Jurkat, Clone E6-1 (cell line): ENCODE measurements at places on chromosomes 1 and 21.
A peak's percentile ranks its signal among the peaks of the same experiment; 100 is the strongest.

DNA sequence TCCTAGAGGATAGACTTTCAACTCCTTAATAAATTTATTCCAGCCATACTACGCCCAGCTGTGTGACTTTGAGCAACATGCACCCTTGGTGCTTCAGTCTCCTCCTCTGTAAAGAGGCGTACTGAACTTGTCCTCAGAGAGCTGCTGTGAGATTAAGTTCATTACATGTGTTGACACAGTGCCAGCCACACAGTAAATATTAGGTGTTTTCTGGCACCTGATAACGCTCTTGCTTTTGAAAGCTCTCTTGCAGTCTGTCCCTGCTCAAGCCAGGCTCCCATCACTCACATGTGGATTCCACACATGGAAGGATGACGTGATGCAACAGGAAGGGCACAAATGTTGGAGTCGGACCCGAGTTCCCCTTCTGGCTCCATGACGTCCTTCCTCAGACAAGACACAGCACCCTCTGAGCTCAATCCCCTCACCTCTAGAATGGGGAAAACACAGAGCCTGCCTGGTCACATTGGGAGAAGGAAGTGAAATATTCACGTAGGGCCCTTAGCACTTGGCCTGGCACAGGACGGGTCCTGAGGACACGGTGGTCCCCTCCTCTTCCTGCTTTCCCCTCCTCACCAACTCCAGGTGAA, 7.7 kb downstream of the IFNLR1 start:
- DNase-seq, result no peak

GRCh38 chr1:180213401-180214170, 16.5 kb upstream of the LHX4 start:
- DNase-seq, result peak; percentile 89

DNA sequence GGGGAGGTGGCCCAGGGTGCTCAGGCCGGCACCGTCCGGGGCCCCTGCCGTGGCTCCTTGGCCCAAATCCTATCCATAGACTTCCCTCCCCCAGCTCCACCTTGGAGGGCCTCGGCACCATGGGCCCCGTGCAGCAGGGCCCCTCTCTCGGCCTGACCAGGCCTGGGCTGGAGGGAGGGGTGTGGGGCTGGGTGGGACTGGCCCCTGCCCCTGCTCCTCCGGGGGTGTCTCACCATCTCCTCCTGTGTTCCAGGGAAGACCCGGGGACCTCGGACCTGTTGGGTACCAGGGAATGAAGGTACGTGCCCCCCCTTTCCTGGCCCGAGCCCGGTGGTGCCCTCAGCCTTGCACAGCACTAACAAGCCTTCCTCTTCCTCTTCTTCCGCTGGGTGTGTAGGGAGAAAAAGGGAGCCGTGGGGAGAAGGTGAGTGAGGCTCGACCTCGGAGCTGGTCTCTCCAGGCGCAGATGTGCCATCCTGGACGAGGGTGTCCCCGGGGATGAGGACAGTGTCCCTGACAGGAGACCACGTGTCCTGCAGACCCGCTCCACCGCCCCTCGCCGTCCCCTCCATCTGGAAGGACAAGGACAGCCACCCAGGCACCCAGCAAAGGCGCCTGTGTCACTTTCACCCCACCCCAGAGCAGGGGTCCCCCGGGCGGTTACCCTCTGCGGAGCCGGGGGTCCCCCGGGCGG, 7.9 kb downstream of the COL6A1 start:
- DNase-seq, result no peak

GRCh38 chr1:27406362-27406680, 13.9 kb downstream of the GPR3 start:
- DNase-seq, result no peak

GRCh38 chr21:29384683-29385359, 86.1 kb downstream of the BACH1 start:
- peak; percentile 55 for DNase-seq

DNA sequence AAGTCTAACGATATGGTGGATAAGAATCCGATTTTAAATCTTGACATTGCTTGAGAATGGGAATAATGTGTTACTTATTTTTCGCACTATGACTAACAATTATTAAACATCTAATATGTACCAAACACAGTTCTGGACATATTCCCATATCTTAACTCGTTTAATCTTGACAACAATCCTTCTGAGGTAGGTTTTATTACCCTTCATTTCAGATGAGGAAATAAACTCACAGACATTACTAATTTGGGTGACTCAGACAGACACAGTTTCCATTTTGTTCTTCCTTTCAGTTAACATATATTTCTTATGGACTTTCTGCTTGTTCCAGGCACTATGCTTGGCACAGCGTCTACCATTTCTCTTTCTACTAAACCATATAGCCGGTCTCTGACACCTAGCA, 244.8 kb downstream of the SMYD3 start:
- no peak for DNase-seq

GRCh38 chr1:231338270-231339128, at the start of gene SPRTN:
TSS of gene SPRTN (plus strand) at chr1:231338293. CDS start at chr1:231338384, 91 bp downstream.
- no peak for DNase-seq

DNA sequence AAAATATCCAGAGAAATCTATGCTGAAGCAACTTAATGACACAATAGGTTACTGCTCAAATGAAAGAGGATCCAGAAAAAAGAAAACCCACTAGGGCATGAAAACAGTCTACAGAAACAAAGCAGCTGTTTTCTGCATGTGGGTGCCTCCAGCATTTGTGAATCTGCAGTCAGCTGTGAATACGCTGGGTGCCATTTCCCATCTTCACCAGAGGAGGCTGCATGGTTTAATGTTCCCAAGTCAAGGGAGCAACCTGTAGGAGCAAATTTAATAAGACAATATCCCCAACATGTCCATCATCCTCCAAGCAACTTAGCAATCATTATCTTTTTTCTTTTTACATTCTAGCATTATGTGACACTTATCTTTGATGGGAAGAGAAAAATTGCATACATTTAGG, 396.6 kb downstream of the BRINP2 start:
- peak; percentile 25 for DNase-seq

DNA sequence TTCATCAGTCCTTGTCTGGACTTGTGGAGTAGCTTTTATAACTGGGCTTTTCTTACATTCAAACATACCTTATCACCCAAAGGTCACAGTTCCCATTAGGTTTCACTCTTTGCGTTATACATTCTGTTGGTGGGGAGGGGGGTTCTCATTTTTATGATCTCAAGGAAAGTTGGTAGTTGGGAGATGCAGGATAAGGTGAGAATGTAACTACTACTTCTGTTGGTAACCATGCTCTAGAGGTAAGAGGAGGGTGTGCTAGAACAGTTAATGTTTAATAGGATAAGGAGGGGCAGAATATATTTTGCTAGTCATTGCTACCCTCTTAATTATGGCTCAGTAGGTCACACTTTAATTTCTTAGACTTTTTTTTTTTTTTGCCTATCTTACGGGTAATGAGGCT, 10.7 kb downstream of the YBX1 start:
- no peak for DNase-seq

GRCh38 chr1:36448530-36449056, 1.7 kb downstream of the OSCP1 start:
- no peak for DNase-seq

GRCh38 chr1:171290621-171291020, 23.4 kb upstream of the FMO4 start:
- no peak for DNase-seq

DNA sequence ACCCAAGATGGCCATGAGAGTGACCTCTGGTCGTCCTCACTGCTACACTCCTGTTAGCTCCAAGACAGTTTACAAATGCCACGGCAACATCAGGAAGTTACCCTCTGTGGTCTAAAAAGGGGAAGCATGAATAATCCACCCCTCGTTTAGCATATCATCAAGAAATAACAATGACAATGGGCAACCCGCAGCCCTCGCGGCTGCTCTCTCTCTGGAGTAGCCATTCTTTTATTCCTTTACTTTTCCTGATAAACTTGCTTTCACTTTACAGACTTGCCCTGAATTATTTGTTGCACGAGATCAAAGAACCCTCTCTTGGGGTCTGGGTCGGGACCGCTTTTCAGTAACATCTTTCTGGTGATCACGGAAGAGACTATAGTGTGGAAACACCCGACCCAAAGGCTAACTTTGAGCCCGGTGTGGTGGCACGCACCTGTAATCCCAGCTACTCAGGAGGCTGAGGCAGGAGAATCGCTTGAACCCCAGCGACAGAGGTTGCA, 19.8 kb upstream of the COX20 start:
- no peak for DNase-seq

GRCh38 chr1:225736437-225737098, 41.1 kb upstream of the SRP9 start:
- no peak for DNase-seq

GRCh38 chr1:243792891-243793290, 57.2 kb downstream of the AKT3 start:
- no peak for DNase-seq

DNA sequence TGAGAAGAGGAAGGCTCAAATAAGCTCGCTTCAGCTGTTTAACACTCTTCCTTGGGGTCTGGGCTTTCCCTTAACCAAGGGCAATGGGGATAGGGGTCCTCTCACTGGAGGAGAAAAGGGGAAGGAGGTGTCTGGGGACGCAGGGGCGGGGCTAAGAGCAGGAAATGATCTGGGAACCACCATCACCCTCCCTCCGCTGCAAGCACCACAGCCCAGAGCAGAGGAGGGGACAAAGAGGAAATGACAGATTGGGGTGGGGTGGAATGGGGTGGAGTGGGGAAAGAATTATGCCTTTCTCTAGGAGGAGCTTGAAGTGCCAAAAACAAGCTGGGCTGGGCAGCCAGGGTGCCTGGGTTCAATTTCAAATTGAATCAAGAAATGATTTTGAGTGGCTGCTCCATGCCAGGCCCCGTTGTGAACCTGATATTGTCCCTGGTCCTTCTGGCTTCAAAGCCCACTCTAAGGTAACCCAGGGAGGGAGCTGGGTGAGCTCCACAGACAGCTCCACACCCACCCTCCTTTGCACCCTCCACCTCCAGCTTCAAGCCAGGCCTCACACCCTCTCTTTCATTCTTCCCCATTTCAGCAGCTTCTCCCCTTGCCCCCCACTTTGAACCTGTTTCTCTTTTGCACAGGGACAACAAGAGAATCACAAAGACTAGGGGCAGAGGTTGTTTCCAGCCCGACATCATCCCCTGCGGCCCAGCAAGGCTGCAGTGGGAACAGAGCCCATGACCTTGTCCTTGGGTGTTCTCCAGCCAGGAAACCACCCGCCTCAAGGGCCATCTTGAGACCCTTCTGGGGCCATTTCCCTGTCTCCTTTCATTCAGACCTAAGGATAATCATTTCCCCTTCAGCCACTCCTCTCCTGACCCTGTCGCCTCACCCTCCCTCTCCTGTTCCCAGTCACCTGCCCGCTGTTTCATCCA, 1.1 kb downstream of the ARHGAP30 start:
- DNase-seq, result peak; percentile 91

DNA sequence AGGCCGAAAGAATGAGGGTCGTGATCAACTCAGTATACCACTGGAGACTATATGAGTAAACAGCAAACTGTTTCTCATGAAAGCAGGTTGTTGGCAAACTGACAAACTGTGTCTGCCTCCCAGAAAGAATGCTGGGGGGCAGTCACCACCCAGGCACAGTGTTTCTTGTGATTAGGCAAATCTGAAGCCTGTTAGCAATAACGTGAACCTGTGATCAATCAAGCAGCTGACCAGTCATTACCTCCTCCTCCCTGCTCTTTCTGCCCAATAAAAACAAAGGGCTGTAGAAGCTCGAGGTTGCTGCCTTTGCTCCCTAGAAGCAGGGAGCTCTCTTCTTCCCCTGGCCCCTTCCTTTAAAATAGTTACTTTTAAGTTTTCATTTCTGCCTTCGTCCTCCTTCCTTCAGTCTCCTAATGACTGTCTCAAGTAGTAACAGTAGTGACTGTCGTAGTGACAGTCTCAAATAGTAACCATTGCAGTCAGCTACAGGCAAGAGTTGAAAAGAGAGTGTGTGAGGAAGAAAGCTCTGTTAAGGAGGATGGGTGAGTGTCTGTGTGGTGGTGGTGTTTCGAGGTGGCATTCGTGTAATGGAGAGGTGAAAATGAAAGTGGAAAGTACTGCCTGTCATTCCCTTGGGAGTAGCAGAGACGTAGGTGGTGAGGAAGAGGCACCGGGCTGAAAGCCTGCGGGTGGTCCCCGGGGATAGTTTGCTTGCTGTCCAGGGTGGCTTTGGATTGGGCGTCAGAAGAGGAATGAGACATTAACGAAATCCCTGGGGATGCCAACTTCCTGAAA, 14.5 kb downstream of the HHAT start:
- no peak for DNase-seq

DNA sequence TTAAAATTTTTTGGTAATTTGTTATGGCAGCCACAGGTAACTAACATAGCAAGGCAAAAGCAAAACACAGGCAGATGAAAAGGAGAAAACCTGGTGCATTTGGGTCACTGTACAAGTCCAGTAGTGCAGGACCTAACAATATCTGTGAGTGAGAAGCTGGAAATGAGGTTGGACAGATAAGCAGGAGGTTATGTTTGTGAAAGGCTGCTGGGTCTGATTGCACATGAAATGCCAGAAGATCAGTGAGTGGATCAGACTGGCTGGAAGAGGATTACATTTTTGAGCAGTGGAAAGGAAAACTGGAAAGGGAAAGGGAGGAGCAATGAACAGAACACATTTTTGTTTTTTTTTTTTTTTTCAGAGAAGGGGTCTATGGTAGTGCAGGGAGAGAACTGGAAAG, 73.6 kb downstream of the CYYR1 start:
- DNase-seq, result no peak

GRCh38 chr21:38980416-38981313, 174.9 kb downstream of the ETS2 start:
- peak; percentile 94 for DNase-seq

- DNase-seq, result no peak
These were observed 95.8 kb downstream of the VWA5B1 start for GRCh38 chr1:20386323-20387081.

DNA sequence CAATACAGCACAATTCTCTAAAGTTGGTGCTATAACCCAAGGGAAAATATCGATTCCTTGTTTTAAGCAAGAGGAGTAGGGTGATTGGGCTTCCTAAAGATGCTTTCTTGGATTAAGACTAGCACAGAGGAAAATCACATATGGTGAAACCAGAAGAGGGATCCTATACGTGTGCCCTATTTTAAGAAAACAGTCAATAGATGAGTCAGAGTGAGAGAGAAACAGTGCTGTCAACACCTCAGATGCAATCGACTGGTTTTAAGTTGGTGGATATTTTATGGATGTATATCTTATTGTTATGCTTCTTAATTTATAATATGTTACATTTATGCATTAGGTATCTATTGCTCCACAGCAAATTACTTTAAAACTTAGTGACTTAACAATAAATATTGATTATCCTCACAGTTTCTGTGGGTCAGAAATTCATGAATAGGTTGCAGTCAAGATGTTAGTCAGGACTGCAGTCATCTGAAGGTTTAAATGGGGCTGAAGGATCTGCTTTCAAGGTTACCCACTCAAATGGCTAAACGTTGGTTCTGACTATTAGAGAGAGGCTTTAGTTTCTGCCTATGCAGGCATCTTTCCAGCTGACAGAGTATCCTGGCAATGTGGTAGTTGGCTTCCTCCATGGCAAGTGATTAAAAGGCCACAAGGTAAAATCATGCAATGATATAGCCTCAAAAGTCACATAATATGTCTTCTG, 61.6 kb upstream of the DEPDC1 start:
- DNase-seq, result no peak
